Suppressor macrophage treated with lipopolysaccharide for 4 hours (primary cell): ENCODE measurements at places on chromosomes 4 and X.

DNA sequence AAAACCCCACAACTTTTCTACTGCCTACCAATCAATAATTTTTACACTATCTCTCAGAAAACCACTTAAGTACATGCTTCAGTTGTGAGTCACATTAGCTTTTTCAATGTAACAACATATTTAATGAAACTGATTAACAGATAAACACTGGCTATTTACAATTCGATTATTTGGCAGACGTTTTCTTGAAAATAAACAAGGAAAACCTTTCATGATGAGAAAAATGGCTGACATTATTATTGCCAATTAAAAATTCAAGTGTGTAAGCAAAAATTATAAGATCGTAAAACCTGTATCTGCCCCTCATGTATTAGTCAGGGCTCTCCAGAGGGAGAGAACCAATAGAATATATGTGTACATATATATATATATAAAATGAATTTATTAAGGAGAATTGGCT, 1555.5 kb upstream of the IGFBP7 start:
- no peak for DNase-seq

- DNase-seq = no peak
Observed at GRCh38 chrX:154730253-154730891, 20.5 kb downstream of the GAB3 start.

GRCh38 chr4:17066972-17067371, 168.5 kb upstream of the LDB2 start:
- no peak for DNase-seq

GRCh38 chr4:104589264-104589868, 94.7 kb upstream of the CXXC4 start:
- no peak for DNase-seq

- no peak for DNase-seq
Observed at GRCh38 chr4:94559351-94559806, 107.6 kb downstream of the PDLIM5 start.

GRCh38 chr4:10063544-10064300, 42.4 kb upstream of the SLC2A9 start:
- DNase-seq = peak; percentile 71

- DNase-seq = no peak
Observed at GRCh38 chr4:120939693-120940092, 17.2 kb upstream of the PRDM5 start.

DNA sequence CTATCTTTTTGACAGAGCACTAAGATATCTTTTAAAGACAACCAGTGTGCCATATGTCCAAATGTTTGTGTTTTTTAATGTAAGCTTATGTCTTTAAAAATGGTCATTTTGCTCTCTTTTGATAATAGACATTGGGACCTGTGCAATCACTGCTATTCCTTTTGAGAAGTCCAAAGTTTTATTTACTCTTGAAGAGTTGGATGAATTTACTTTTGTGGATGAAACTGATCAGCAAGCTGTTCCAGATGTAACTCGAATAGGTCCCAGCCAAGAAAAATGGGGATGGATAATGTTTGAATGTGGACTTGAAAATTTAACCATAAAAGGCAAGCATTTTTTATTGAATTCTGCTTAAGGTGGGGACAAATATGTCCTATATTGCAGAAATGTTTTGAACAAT, 97.2 kb downstream of the BLTP1 start:
- DNase-seq = no peak

- no peak for DNase-seq
Observed at GRCh38 chr4:134727696-134728095, 526.1 kb upstream of the PABPC4L start.

- no peak for DNase-seq
Observed at GRCh38 chrX:75781611-75782010, 3.4 kb downstream of the MAGEE2 start.

- no peak for DNase-seq
Observed at GRCh38 chr4:139458543-139458942, 4.6 kb downstream of the RAB33B start.

GRCh38 chrX:103092942-103093341, at the start of gene NXF3:
TSS of gene NXF3 (minus strand) at chrX:103093143. CDS start at chrX:103093023, 120 bp downstream.
- peak; percentile 19 for DNase-seq

GRCh38 chrX:111646515-111646914, 34.5 kb upstream of the ALG13 start:
- DNase-seq = no peak

GRCh38 chr4:1192493-1193205, 20.3 kb upstream of the SPON2 start:
- DNase-seq = no peak
